ENCODE measurements at places on chromosomes 2 and 18.

- DNase-seq: no peak
Measured at GRCh38 chr2:11752906-11753305, 6.5 kb downstream of the LPIN1 start.

DNA sequence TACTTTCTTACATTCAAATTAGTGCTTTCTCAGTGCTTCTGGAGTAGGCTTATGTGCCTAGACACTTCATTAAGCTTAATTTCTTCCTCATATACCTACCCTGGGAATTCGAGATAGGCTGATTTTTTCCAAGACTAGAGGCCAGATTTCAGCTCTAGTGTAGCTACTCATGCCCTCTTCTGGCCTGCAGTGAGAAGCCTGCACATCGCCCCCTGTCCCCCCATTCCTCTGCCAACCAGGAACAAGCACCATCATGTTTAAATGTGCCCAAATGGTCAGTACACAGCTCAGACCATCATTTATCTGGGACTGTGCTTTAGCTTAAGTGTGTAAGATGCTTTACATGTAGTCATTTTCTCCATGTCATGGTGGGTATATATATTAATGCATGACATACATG lies 1218.8 kb upstream of the LRRTM1 start:
- no peak for DNase-seq

- DNase-seq: no peak
Measured at GRCh38 chr2:129877795-129878775, 101.4 kb upstream of the RAB6C start.

DNA sequence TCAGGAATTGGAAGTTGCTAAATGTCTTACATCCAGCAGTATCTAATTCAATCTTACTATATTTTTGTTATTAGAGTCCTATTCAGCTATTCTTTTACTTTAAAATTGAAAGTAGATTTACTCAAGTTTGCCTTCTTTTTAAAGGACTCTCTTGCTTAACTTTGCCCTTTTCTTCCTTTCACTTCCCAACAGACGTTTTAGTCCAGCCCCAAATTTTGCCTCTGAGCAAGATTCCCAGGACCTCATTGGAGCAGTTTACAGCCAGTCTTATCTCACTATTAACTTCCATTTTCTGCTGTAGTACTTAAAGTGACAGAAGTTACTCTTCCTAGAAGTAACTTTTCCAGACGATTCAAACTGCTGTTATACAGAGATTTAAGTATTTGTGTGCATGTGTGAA lies 1.7 kb upstream of the PRKD3 start:
- DNase-seq: no peak

DNA sequence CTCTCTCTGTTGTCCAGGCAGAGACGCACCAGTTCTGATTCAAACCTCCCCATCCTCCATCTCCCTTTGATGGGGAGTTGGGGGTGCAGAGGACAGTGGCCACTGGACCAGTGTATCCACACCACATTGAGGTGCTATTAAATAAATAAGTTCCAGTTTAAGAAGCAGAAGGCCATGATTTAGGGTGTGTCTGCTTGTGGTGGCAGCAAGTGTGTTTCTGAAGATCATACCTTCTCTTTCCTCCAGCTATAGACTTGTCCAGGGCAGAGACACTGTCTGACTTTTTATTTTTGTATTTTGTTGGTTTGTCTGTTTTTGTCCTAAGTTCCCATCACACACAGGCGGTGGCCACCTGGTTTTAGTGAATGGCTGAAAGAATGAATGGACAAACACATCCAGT lies 16.5 kb upstream of the INO80C start:
- DNase-seq: no peak

GRCh38 chr18:73663581-73663980 lies 484.1 kb downstream of the FBXO15 start:
- DNase-seq: no peak

GRCh38 chr18:22591222-22591621 lies 173.5 kb upstream of the CTAGE1 start:
- DNase-seq: no peak

GRCh38 chr2:120963997-120964705 lies 228.5 kb downstream of the GLI2 start:
- DNase-seq: no peak

GRCh38 chr2:29220506-29221270 lies 105.5 kb downstream of the CLIP4 start:
- no peak for DNase-seq

- DNase-seq: no peak
Measured at GRCh38 chr2:26668856-26669750, 23.4 kb upstream of the KCNK3 start.

DNA sequence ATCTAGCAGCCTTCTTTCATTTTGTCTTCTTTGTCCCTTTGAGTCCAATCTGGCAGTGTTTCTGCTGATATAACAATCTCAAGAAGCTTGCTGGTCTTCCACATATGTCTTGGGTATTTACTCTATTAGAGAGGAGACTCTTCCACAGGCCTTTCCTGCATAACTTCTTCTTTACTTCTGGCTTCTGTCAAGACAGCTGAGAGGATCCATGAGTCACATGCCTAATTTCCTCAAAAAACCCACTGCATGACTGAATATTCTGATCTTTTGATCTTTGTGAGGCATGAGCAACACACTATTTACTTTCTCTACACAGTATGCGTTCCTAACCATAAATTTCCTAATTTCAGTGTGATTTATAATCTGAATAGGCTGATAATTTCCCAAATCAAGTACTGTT lies 5.1 kb upstream of the DCC start:
- no peak for DNase-seq

DNA sequence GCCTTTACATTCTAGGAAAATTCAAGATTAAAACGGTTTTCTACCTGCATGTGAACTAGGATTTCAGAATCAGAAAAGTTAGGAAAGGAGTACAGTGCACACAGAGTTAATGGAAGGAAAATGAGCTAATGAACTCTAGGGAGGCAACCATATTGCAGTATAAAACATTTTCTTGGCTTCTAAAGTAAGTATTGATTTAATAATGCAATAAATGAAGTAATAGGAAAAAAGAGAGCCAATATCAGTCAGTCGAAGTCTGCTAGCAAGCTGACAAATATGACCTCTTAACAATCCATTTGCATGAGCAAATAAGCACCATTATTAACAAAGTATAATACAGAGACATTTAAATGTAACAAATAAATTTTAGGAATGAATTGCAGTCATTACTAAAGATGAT lies 80.2 kb upstream of the COL3A1 start:
- DNase-seq: no peak

- no peak for DNase-seq
Measured at GRCh38 chr2:31992025-31992579, 18.7 kb downstream of the MEMO1 start.

- DNase-seq: no peak
Measured at GRCh38 chr18:76161983-76162382, 333.1 kb downstream of the ZNF516 start.

Data from CD4-positive, alpha-beta T cell treated with Interleukin-17A for 1 hour (primary cell).